CD4-positive, alpha-beta T cell treated with Interleukin-21 for 1 hour (primary cell): ENCODE measurements at places on chromosomes 5 and 9.

DNA sequence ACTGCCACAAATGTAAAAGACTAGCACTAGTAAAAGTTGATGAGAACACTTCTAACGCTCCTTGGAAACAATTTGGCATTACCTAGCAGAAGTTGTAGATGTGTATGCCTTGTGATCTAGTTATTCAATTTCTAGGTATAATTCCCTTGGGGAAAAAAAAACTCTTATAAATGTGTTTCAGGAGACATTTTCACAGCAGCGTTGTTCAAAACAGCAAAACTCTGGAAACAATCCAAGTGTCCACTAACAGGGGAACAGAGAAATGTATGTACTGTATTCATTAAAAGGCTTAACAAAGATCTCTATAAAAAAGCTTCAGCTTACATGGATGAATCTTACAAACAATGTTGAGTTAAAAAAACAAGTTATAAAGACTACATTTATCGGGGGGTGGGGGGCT, 30.4 kb downstream of the NR3C1 start:
- DNase-seq, result no peak

- DNase-seq, result no peak
These were observed 35.6 kb upstream of the ADAMTS16 start for GRCh38 chr5:5104550-5104949.

GRCh38 chr5:93567424-93567823, 13.6 kb downstream of the NR2F1-AS1 start:
- DNase-seq, result no peak

DNA sequence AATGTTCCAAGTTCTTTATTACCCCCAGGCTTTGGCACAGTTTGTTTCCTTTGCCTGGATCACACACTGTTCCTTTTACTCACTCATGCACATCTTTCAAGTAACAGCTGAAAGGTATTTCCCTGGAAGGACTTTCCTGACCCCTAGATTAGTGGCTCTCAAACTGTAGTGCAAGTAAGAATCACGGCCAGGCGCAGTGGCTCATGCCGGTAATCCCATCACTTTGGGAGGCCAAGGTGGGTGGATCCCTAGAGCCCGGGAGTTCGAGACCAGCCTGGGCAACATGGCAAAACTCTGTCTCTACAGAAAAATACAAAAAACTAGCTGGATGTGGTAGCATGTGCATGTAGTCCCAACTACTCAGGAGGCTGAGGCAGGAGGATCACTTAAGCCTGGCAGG, 19.1 kb upstream of the DELE1 start:
- no peak for DNase-seq

DNA sequence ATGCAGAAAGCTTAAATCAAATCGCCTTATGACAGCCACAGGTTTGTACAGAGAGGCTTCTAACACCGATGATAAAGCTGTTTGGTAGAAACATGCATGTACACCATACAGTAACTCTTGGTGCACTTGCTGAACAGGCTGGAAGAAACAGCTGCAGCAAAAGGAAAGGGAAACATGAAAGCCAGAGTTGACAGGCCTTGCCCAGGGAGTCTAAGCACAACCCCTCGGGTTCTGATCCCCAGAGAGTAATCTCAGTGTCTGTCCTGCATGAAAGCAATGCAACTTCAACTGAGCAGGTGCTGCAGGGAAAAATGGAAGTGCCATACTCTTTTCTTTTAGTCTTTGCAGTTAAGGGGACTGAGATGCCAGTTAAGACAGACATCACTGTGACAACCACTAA, 419.9 kb downstream of the BNC2 start:
- DNase-seq, result no peak

DNA sequence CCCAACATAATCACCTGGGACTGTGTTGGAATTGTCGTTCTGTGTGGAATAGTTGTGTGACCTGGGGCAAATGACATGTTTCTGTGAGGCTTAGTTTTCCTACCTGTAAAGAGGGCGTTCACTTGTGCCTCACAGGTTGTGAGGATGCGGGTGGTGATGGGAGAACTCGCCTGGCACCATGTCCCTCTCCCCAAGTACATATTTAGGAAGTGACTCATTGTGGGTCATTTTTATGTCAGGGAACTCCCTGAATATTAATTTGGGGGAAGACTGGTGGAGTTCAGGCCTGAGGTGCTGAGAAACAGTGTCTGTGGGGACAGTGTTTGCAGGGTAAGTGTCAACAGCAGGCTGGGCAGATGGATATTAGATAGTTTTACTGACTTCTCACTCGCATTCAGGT, 144.7 kb downstream of the KDM4C start:
- DNase-seq, result no peak

GRCh38 chr5:109614301-109614700, 75.4 kb upstream of the MAN2A1 start:
- DNase-seq, result no peak

DNA sequence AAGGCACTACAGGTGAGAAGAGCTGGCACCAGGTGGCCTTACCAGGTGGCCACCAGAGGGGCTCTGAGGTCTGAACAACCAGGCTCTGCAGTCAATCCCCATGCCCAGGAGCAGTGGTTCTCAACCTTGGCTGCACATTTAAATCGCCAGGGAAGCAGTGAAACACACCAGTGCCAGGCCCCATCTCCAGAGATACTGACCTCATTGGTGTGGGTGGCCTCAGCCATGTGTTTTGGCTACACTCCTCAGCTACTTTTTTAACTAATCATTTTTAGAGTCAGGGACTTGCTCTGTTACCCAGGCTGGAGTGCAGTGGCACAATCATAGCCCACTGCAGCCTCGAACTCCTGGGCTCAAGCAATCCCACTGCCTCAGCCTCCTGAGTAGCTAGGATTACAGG, 56.0 kb downstream of the GABBR2 start:
- DNase-seq, result no peak
